NT2/D1 (cell line): ENCODE measurements at places on chromosomes 3 and 15.

GRCh38 chr3:125594125-125594524 lies 1.2 kb downstream of the OSBPL11 start:
- DNase-seq = no peak

GRCh38 chr15:80556694-80557367 lies 138.3 kb upstream of the ABHD17C start:
- no peak for DNase-seq

GRCh38 chr3:23659274-23659673 lies 146.5 kb upstream of the UBE2E1 start:
- DNase-seq = no peak

DNA sequence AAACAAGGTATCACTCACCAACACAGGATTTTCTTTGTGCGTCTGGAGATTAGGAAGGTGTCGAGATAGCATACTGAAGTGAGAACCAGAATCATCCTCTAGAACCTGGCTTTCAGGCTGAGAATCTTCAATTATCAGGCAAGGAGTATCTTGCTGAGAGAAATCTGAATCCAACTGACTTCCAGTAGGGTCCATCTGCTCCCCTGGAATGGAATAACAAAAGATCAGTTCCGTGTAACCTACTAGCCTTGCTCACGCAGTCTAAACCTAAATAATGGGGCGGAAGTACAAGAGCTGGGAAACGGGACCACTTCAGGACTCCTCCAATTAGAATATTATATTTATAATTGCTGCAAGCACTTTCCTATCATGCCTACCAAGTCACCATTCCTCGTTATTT lies 690 bp downstream of the TP53BP1 start:
- no peak for DNase-seq

DNA sequence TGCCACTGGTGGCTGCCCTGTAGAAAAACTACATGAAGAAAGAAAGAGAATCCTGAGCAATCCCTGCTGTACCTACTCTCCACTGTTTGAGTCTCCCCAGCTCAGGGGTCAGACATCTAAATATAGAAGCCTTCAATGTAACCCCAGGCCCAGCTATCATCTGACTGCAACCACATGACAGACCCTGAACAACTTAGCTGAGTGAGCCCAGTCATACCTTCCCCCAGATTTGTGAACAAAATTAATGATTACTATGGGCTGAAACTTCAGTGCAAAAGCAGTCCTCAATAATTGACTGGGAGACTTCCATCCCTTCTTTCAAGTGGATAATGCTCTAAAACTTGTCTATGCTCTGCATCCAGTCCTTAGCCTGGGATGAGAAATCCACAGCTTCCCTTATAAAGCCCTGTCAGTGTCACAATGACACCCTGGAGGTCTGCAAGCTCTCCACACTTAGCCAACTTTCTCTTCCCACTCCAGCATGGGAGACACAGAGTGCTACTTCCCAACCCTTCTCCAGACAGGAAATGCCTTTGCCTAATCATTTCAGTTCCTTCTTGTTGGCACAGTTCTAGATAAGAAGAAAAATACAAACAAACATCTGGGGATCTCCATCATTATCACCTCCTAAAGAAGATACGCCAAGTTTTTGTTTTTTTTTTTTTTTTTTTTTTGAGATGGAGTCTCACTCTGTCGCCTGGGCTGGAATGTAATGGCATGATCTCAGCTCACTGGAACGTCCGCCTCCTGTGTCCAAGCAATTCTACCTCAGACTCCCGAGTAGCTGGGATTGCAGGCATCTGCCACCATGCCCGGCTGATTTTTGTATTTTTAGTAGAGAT lies 198.5 kb upstream of the GADL1 start:
- no peak for DNase-seq

DNA sequence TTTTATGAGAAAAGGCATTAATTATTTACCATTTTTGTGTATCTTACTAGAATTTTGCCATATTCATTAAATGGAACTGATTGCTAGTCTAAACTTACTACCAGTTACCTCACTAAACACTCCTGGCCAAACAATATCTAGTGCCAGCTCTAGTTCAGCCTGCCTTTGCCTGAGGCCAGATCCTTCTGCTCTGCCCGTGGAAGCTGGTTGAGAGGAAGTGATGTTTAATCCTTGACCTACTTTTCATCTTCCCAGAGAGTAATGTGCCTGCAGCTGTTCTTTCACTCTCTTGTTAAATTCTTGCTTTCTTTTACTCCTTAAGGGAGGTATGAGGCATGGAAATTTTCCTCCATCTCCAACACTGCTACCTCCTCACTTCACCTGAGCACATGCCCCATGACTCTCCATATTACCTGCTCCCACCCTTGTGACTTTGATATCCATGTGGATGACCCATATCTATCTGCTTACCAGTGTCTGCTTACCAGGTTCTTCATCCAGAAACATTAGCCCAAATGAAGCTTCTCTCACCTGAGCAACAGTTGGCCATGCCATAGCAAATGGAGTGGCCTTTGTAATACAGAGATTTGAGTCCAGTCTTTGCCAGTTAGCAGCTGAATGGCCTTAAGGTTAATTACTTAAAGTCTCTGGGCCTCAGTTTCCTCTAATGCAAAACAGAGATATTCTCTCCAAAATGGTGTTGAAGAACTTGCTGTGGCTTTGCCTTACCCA lies 53.4 kb downstream of the UBE2E1 start:
- no peak for DNase-seq

GRCh38 chr3:33750211-33750548 lies 32.1 kb upstream of the CLASP2 start:
- no peak for DNase-seq

- DNase-seq = peak; percentile 78
Measured at GRCh38 chr3:190120269-190121060, at the start of gene P3H2. P3H2 (minus strand) TSS chr3:190120897; CDS start chr3:190120731, 166 bp downstream.

DNA sequence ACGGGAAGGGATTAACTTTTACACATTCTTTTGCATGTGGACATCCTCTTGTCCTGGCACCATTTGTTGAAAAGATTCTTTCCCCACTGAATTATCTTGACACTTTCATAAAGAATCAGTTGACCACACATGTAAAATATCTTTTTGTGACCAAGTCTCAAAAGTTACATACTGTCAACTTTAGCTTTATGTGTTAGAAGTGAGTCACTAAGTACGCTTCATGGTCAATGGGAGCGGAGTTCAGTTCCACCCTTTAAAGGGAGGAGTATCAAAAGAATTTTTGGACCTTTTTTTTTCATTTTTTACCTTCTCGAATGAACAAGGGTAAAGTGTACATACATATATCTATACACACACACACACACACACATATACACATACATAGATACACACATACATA lies 35.4 kb downstream of the MAPK6 start:
- no peak for DNase-seq

GRCh38 chr15:62428851-62429598 lies 263.9 kb upstream of the C2CD4B start:
- no peak for DNase-seq

- peak; percentile 75 for DNase-seq
Measured at GRCh38 chr3:50192689-50193141, 1.3 kb downstream of the GNAT1 start.

DNA sequence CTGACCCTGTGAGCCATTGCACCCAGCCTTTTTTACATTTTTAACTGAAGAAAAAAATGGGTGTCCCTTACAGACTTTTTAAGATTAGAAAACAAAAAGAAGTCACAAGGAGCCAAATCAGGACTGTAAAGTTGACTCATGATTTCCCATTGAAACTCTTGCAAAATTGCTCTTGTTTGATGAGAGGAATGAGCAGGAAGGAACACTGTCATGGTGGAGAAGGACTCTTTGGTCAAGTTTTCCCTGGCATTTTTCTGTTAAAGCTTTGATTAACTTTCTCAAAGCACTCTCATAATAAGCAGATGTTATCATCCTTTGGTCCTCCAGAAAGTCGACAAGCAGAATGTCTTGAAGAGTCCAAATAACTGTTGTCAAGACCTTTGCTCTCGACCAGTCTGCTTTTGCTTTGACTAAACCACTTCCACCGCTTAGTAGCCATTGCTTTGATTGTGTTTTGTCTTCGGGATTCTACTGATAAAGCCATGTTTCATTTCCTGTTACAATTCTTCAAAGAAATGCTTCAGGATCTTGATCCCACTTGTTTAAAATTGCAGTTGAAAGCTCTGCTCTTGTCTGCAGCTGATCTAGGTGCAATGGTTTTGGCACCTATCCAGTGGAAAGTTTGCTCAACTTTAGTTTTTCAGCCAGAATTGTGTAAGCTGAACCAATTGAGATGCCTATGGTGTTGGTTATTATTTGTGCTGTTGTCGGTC lies 369.4 kb downstream of the MAGI1 start:
- DNase-seq = no peak
